AG10803 (cell line): ENCODE measurements at places on chromosomes 3 and 15.
A peak's percentile ranks its signal among the peaks of the same experiment; 100 is the strongest.

GRCh38 chr3:189071446-189071845 is 100.3 kb upstream of the TPRG1 start:
- DNase-seq: no peak

DNA sequence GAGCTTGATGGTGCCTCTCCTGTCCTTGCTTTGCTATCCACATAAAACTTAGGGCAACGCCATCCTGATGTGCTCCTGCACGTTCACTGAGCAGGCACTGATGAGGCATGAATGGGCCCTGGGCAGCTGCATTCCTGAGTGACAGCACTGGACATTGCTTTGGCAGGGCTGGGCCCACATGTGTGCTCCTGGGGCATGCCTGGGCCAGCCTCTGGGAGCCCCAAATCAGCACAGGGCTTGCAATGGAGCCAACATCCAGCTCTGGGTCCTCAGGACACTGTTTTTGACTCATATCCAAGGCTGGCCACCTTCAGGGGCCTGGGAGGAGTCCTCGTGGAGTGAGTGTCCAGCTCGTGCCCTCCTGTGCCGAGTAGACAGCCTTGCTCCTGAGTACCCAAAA is 5.9 kb upstream of the TKT start:
- DNase-seq: no peak

DNA sequence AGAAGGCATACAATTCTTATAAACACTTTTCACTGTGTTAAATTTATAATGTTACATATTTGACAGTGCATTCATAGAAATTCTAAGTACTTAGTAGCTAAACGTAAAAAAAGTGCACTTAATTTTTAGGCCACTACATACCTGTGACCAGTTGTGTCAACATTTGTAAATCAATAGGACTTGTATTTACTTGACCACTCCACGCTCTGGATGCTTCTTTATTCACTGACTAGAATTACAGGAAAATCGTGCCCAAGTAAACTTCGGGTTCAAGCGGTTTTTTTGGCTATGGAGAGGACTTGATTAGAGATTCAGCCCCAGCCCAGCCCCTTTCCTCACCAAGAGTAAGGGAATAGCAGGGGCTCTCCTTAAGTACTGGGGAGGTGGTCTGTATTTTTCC is 21.8 kb downstream of the WDR53 start:
- no peak for DNase-seq

- DNase-seq: no peak
Measured at GRCh38 chr15:81257435-81257834, 60.8 kb downstream of the IL16 start.

DNA sequence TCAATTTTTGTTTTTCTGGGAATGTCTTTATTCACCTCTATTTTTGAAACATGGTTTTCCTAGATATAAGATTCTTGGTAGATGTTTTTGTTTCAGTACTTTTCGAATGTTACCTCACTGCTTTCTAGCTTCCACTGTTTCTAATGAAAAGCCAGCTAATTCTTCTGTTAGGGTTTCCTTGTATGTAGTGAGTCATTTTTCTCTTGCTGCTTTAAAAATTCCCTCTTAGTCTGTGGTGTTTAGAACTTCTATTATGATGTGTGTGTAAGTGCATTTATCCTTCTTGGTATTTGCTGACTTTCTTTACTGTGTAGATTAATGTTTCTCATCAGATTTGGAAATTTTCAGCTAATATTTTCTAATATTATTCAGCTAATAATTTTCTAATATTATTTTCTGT is 151.1 kb upstream of the OSTN start:
- no peak for DNase-seq

DNA sequence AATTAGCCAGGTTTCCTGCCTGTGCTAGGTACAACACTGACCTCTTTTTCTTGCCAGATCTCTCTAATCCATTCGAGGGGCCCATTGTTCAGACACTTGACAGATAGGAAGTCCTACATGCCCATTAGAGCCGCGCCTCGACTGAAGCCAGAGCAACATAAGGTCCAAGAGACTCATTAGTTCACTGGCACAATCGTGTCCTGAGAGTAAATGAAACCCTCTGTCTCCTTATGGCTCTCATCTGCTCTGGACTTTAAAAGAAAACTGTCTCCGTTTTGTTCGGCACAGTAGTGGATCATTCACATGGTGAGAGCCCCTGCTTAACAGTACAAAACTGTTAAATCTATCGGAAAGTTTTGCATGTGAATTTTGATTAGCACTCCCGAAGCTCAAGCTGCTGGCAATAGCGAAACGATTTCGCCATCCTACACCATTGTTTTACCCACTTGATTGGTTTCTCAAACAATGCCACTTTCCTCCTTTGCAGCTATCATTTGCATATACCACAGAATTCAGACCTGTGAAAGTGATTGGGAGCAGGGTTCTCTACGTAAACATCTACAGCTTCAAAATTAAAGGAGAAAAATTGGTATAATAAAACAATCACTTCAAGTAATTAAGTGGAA is 19.0 kb upstream of the C15orf61 start:
- no peak for DNase-seq

- peak; percentile 88 for DNase-seq
Measured at GRCh38 chr15:66483131-66483566, 14.4 kb downstream of the SNAPC5 start.

DNA sequence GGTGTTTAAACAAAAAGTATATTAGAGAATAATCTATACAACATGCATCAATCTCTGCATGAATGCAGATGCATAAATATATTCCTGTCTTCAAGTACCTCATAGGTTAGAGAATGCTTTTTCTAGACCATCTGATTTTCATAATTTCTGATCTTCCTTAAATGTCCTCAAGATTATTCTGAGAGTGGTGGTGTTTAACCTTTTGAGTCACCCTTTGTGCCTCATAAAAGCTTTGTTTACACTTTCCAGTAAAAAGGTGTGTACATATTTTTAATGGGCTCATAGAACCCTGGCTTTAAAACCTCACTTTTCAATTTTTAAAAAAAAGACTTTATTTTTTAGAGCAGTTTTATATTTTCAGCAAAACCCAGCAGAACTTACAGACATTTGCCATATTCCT is 41.0 kb upstream of the ABHD10 start:
- no peak for DNase-seq

GRCh38 chr15:91196768-91197167 is 96.7 kb downstream of the SV2B start:
- DNase-seq: no peak

GRCh38 chr3:7075117-7075516 is 214.2 kb downstream of the GRM7 start:
- no peak for DNase-seq

- no peak for DNase-seq
Measured at GRCh38 chr15:25065286-25065685, 110.5 kb downstream of the SNRPN start.

DNA sequence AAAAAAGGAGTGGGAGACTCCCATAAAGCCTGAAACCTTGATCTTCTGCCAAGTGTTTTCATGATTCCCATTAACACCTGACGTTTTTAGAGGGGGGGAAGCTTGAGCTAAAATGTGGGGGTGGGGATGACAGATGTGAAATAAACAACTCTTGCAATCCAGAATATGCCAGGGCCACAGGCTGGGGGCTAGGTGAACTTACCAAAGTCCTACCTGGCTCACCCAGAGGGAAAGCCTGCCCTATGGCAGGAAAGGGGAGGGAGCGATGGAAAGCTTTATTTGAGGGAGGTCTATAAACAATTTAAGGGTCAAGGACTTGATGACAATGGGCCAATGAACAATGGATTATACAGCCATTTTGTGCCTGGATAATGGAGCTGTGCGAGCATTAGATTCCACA is 108.3 kb downstream of the LRIG1 start:
- DNase-seq: no peak

DNA sequence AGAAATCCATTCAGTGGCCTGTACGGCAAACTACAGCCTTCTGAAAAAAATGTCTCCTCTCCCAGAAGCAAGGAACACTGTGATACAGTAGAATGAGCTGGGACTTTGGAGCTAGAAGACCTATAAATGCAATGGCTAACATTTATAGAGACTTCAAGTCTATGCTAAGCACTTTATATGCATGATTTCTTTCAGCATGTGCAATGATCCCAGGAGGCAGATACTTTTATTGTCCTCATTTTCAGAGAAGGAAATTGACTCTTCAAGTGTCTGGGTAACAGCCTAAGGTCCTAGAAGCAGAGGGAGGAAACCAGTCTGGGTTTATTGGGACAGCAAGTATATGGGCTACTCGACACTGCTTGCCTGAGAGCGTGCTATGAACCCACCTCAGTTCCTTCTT is 140.9 kb downstream of the ALDH1A2 start:
- no peak for DNase-seq

DNA sequence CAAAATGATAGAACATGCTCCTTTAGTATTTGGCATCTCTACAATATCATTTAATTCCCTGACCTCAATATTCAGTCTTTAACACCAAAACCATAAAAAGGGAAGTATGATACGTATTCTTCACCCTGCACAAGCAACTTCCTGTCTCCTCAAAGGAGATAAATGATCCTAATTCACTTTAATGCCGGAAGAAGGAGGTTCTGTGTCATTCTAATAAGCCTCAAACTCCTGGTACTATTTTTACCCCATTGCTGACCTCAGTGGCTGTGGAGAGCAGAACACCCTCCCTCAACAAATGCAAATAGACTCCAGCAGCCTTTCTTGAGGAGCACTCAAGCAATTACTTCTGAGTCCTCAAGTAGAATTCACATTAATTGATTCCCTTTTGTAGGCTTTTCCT is 173.3 kb downstream of the TMEM108 start:
- no peak for DNase-seq

GRCh38 chr3:194571491-194572142 is 61.6 kb downstream of the TMEM44 start:
- no peak for DNase-seq

- DNase-seq: peak; percentile 93
Measured at GRCh38 chr3:157868196-157868595, 238.0 kb downstream of the SHOX2 start.

DNA sequence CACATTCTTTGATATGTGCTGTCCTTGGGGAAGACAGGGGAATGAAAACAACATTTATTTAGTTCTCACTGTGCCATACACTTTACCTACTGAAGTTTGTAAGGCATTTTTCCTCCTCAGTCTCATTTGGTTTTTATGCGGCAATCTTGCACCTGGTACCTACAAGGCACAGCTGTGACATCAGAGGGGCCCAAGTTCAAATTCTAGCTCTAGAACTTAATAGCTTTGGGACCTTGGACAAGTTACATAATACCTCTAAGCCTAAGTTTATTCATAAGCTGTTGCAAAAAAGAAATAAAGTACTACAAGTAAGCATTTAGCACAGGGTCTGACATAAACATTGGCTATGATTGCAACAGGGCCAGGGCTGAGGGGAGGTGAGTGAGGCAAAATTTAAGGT is 5.6 kb upstream of the FAM81A start:
- no peak for DNase-seq

- DNase-seq: no peak
Measured at GRCh38 chr15:39255760-39256159, 325.1 kb upstream of the THBS1 start.

GRCh38 chr3:45962033-45962432 is 18.8 kb downstream of the CXCR6 start:
- DNase-seq: no peak

GRCh38 chr3:48400824-48401433 is 28.9 kb downstream of the FBXW12 start:
- DNase-seq: peak; percentile 50

DNA sequence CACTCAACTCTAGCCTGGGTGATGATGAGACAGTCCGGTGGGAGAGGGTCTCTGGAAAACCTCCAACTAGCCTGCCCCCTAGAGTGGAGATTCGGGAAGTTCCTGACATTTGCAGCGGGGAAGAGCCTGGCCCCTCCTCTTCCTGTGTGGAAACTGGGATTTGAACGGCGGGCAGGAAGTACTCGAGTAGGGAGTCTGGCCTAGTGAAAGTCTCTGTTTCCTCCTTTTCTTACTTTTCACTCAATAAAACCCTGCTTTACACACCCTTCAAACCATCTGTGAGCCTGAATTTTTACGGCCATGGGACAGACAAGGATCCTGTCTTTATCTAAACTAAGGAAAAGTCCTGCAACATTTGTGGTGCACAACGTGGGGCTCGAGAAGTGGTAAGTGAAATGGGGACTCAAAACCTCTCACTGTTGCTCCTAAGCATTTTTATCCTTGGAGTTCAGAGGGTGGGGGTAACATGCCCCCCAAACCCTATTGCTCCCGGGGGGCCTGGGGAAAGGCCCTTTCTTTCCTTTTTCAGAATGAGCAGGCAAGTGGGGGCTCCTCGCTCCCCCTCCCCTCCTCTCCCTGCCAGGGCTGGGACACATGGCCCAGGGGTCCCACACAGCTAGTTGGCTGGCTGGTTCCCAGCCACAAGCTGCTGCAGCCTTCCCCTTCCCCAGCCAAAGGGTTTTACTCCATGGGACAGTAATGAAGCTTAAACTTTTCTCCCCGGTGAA is 224.7 kb upstream of the GBE1 start:
- no peak for DNase-seq

DNA sequence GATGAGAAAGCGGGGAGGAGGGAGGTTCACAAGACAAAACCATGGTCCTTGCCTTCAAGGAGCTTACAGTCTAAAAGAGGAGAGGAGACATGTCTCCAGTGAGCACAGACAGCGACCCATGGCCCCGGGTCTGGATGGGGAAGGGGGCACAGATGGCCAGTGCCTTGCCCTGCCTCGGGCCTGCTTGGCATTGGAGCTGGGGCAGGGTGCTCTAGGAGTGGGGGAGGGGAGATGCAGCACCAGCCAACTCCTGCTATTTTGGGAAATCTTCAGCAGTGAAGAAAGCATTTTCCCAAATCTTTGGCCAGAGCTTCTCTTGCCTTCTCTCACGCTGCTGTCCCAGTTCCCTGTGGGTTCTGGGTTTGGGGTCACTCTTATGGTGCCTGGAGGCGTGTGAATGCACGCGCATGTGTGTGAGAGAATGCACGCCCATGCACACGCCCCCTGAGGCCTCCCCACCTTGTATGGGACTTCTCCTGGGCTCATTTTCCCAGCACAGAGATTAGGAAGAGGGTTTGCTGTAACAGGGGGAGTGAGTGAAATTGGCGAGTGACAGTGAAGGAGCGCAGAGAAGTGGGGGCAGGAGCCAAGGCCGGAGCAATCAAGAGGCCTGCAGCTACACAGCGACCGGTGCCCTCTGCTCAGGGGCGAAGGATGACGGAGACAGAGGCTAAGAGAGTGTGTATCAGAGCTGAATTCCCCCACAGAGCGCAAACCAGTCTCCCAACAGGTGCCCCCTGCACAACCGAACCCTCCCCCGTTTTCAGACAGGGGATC is 71.5 kb downstream of the SEMA5B start:
- DNase-seq: no peak
